ENCODE measurements at places on chromosomes 2 and 18.

DNA sequence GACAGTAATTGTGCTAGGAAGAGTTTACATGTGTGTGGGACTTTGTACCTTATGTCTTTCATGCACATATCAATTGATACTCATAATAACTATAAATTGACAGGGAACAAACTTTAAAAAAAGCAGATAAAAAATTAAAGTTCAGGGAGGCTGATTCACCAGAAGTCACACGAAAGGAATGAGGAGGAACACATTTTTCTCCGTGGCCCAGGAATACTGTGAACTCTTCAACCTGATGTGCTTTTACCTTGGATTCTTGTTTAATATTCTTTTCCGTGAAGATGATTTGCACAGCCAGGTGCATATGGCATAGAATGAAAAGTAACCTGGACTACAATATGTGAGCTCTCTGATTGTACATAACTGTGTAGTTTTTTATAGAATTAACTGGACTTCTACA lies 326.3 kb downstream of the CDH7 start:
- DNase-seq, result no peak

- DNase-seq, result no peak
Observed at GRCh38 chr2:5328826-5329225, 363.4 kb upstream of the SOX11 start.

DNA sequence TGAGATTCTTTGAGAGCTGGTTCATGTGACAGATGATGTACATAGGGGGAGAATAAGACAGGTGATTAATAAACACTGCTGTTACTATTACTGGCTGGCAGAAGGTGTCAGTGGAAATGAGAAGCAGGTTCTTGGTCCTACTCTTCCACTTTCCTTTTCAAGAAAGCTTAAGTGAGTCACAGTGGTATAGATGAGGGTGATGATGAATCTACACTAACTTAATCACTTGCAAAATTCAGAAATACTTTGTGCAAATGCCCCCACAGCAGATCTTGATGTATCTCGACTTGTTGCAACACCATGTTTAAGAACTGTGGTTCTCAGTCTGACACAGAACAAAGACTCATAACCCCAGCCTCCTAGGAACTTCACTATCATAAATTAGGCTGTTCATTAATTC lies 35.9 kb upstream of the MGAT5 start:
- no peak for DNase-seq

DNA sequence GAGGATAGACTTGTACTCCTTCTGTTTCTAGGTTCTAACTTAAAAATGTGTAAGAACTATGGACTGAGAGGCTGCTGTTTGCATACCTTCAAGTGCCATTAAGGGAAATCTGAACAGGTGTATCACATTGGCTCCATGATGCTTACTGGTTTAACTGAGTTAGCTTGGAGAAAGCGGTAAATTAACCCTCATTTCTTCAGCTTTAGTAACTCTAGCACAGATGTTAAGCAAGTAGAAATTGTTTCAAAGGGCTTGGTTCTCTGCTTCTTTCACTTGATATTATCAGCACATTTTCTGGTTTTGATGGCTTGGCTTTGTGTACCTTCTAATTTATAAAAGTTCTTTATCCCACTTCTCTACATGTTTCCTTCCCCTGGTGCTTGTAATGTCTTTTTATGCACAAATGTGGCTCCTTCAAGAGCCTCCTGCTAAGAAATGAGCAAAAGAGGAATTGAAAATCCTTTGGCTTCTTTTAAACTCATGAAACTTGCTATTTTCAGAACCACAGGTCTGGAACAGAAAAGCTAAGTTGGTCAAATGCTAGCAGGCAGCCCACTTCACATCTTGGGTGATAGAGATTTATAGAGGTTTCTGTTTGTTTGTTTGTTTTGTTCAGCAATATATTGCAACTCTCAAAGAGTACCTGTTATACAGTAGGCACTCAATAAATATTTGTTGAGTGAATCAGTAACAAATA lies 249.9 kb upstream of the THUMPD2 start:
- DNase-seq, result no peak

GRCh38 chr2:189951791-189952535 lies 110.6 kb downstream of the MSTN start:
- DNase-seq, result no peak

GRCh38 chr2:170815746-170816503 lies 762 bp upstream of the GAD1 start:
- DNase-seq, result peak; percentile 41

GRCh38 chr2:96484091-96484490 lies 21.1 kb downstream of the NEURL3 start:
- DNase-seq, result no peak

DNA sequence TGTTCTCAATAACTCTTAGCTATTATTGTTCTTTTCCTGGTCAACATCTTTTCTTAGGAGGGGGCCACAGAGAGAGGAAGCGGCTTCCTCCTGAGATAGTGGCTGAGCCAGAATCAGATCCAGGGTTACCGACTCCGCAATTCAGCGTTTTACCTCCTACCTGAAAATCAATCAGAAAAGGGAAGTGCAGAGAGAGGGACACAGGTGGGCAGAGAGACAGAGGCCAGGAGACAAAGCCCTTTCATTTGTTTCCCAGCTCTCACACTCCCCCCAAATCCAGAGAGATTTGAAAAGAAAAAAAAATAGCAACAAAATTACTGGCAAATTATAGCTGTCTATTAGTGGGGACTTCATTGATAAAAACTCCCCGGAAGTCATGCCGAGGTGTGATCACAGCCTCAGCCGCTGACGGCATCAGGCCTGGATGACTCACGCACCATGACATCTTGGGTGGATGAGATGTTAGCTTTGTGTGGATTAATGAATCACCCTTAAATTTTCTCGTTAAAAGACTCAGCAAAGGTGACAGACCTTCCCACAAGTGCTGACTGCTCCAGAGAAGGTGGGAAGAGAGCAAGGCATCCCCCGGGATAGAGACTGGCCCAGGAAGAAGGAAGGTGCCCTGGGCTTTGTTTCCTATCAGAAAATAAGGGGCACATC lies 120.7 kb downstream of the LOXHD1 start:
- DNase-seq, result no peak

GRCh38 chr2:147051248-147051647 lies 793.6 kb upstream of the ACVR2A start:
- DNase-seq, result no peak

DNA sequence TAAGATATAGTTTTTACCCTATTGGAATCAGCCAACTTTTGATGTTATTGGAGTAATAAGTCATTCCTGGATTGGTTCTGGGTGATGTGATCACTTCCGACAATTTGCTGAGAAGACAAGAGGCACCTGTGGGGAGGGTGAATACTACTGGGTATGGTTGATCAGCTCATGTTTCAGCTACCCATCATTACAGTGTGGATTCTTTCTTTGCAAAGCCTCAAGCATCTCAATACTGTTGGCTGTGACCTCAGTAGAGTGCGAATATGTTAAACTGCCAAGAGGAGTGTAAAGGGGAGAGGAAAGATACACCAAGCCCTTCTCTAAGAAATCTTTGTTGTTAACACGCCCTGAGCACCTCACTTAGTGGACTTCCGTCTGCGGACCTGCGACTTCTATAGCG lies 317.7 kb downstream of the TDRD15 start:
- no peak for DNase-seq

Data from effector memory CD4-positive, alpha-beta T cell (primary cell).